Testis (tissue), 5 donors: ENCODE measurements at places on chromosomes 12 and 14.

- no peak overlapping the region for H3K27ac ChIP-seq
- DNase-seq = no peak
- H3K27me3 ChIP-seq = no peaks in the 10 kb centered on the region
- H3K36me3 ChIP-seq = no peaks in the 10 kb centered on the region
- H3K4me3 ChIP-seq = no peak overlapping the region
- no peaks in the 10 kb centered on the region for H3K4me1 ChIP-seq
Observed at GRCh38 chr12:113546916-113547863, 75.5 kb upstream of the LHX5 start.

GRCh38 chr14:84988357-84988756 is 541.6 kb upstream of the FLRT2 start:
- no peak for DNase-seq
- no peaks in the 10 kb centered on the region for H3K4me1 ChIP-seq
- no peak overlapping the region for H3K4me3 ChIP-seq
- no peaks in the 10 kb centered on the region for H3K27me3 ChIP-seq
- H3K27ac ChIP-seq = no peak overlapping the region

GRCh38 chr14:53516261-53516774 is 363.2 kb upstream of the DDHD1 start:
- H3K4me3 ChIP-seq = no peak overlapping the region
- no peaks in the 10 kb centered on the region for H3K4me1 ChIP-seq
- no peaks in the 10 kb centered on the region for H3K27me3 ChIP-seq
- no peaks in the 10 kb centered on the region for H3K36me3 ChIP-seq
- no peak overlapping the region for H3K27ac ChIP-seq
- no peak for DNase-seq

- H3K4me1 ChIP-seq = no peaks in the 10 kb centered on the region
- H3K4me3 ChIP-seq = no peak overlapping the region
- DNase-seq = no peak
- H3K27ac ChIP-seq = no peak overlapping the region
Observed at GRCh38 chr12:89576572-89577220, 50.8 kb upstream of the POC1B start.

DNA sequence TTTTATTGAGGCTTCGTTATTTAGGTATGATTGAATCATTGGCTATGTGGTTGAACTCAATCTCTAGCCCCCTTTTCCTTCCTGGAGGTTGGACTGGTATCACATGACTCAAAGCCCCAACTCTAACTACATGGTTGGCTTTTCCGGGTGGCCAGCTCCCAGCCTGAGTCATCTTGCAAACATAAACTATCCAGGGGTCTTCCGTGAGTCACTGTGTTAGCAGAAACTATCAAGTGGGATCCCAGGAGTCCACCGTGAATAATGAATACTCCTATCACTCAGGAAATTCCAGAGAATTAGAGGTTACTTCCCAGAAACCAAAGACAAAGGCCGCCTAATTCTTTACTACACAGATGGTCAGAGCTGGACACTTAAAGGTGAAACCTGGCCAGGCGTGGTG is 19.7 kb upstream of the PLEKHD1 start:
- H3K4me3 ChIP-seq = no peak overlapping the region
- H3K27me3 ChIP-seq = no peaks in the 10 kb centered on the region
- H3K27ac ChIP-seq = no peak overlapping the region

DNA sequence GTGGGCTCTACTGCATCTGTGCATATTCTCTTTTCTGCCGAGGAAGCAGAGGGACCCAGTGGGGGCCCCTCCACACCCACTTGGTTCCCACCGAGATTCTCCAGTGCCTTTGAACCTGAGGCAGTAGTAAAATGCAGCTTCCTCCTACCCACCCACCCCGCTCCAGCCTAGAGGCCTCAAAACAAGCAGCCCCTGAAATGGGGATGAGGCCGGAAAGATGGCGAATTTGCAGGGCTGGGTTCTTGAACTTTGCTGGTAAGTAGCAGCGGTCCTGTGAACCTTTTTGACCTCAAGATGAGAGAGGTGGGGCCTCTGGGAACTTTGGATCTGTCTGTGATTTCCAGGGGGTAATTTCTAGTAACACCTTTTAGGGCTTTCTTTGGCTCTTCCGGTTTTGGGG is 15.4 kb downstream of the PLEKHG3 start:
- no peak for DNase-seq
- peaks cover 75% of the 10 kb centered on the region for H3K4me1 ChIP-seq
- H3K27ac ChIP-seq = no peak overlapping the region
- H3K4me3 ChIP-seq = no peak overlapping the region
- no peaks in the 10 kb centered on the region for H3K36me3 ChIP-seq
- H3K27me3 ChIP-seq = no peaks in the 10 kb centered on the region

- no peaks in the 10 kb centered on the region for H3K27me3 ChIP-seq
- no peak overlapping the region for H3K27ac ChIP-seq
- no peaks in the 10 kb centered on the region for H3K4me1 ChIP-seq
- H3K4me3 ChIP-seq = no peak overlapping the region
Observed at GRCh38 chr12:118145113-118145797, 9.3 kb downstream of the PEBP1 start.

DNA sequence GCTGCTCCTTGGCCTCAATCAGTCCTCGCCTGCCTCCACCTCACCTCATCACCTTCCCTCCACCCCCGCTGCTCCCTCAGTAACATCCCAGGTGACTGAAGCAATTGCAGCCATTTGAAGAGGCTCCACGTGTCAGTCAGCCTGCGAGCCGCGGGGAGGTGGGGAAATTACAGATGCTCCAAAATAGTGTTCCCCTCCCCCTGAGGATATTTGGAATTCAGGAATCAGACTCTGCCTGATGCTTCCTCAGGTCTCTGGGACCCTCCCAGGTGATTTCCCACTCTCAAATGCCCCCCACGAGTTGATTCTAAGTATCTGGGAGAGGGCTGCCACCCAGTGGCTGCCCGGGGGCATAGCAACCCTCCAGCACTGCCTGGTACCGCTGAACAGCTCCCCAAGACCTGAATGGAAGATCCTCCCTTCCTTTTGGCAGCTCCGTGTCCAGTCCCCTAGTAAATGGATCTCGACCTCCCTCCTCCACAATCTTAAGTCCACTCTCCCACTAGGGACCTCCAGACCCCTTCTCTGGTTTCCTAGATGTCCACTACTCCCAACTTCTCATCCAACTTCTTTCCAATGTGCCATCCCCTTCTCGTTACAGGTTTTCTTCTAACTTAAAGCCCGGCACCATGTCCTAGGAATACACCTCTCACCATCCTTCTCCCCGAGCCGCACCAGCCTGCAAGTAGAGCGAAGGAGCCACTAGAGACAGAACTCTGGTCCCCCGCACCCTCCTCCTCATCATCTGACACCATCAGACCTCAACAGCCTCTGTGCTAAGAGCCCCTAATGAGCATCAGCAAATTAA is 1.4 kb upstream of the ASIC1 start:
- DNase-seq = peak; percentile 58
- no peak overlapping the region for H3K4me3 ChIP-seq
- H3K27ac ChIP-seq = no peak overlapping the region
- H3K27me3 ChIP-seq = no peaks in the 10 kb centered on the region
- H3K4me1 ChIP-seq = peaks cover 17% of the 10 kb centered on the region
- no peaks in the 10 kb centered on the region for H3K36me3 ChIP-seq

DNA sequence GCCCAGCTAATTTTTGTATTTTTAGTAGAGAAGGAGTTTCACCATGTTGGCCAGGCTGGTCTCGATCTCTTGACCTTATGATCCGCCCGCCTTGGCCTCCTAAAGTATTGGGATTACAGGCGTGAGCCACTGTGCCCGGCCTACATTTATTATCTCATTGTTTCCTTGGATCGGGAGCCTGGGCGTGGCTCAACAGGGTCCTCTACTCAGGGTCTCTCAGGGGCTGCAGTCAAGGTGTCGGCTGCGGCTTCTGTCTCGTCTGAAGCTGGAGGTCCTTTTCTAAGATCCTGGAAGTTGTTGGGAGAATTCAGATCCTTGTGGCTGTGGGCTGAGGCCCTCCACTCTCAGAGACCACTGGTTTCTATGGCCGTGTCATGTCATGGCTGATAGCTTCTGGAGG is 65.5 kb upstream of the SCN8A start:
- peaks cover 4% of the 10 kb centered on the region for H3K4me1 ChIP-seq
- no peak overlapping the region for H3K27ac ChIP-seq
- H3K27me3 ChIP-seq = no peaks in the 10 kb centered on the region
- no peak for DNase-seq
- H3K4me3 ChIP-seq = no peak overlapping the region

DNA sequence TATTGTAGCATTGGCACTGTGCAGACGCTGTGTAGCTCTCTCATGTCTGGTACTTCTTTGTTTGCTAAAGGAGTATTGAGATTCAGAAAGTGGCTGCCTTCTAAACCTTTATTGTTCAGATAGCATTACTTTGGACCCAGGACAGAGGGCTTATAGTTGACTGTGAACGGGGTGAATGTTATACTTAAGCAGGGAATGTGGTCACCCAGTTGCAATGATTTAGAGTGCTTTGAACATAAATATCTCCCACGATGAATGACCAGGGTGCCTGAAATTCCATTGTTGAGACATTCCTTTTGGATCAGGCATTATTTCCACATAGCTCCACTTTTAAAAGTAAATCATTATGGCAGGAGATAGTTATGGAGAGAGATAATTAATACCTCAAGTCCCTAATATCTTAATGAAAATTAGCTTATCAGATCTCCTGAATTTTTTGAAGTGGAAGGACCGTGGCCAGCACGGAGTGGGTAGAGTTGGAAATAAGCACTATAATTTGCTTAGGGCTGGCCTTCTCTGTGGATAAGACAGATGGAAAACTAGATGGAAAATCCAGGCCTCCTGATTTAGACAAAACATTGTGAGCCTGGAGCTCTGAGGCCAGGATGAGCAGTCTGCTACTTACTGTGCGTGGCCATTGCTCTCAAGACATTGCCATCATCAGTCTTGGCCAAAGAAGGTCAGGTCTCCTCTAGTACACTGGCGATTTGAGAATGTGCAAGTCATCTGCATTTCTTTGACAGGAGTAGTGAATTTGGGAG is 114.5 kb downstream of the ETV6 start:
- H3K4me1 ChIP-seq = peaks cover 31% of the 10 kb centered on the region
- peak overlapping the region; percentile 4 for H3K27ac ChIP-seq
- H3K4me3 ChIP-seq = no peak overlapping the region
- DNase-seq = no peak
- no peaks in the 10 kb centered on the region for H3K27me3 ChIP-seq

- H3K27ac ChIP-seq = no peak overlapping the region
- no peaks in the 10 kb centered on the region for H3K36me3 ChIP-seq
- H3K4me3 ChIP-seq = no peak overlapping the region
- no peak for DNase-seq
Observed at GRCh38 chr14:69891422-69891821, 12.2 kb downstream of the SMOC1 start.

DNA sequence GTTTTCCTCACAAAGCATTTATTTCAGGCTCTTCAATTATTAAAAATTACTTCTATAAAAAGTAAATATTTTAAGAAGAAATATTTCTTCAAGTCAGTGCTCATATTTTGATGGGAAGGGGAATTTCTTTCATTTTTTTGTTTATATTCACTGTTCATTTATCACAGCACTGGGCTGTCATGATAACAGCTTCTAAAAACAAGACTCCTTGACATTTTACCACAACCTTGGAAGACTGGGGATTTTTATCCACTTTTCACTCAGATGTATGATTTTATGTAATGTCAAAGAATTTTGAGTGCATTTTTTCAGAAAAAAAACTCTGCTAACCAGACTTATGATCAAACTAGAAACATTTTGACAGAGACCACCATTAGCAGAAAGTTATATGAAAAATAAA is 149.7 kb downstream of the PHLDA1 start:
- H3K36me3 ChIP-seq = no peaks in the 10 kb centered on the region
- peaks cover 5% of the 10 kb centered on the region for H3K4me1 ChIP-seq
- no peaks in the 10 kb centered on the region for H3K27me3 ChIP-seq
- no peak for DNase-seq

- H3K36me3 ChIP-seq = no peaks in the 10 kb centered on the region
- no peak for DNase-seq
- no peaks in the 10 kb centered on the region for H3K4me1 ChIP-seq
- H3K27ac ChIP-seq = no peak overlapping the region
Observed at GRCh38 chr12:126355346-126355745, 1290.1 kb downstream of the AACS start.

DNA sequence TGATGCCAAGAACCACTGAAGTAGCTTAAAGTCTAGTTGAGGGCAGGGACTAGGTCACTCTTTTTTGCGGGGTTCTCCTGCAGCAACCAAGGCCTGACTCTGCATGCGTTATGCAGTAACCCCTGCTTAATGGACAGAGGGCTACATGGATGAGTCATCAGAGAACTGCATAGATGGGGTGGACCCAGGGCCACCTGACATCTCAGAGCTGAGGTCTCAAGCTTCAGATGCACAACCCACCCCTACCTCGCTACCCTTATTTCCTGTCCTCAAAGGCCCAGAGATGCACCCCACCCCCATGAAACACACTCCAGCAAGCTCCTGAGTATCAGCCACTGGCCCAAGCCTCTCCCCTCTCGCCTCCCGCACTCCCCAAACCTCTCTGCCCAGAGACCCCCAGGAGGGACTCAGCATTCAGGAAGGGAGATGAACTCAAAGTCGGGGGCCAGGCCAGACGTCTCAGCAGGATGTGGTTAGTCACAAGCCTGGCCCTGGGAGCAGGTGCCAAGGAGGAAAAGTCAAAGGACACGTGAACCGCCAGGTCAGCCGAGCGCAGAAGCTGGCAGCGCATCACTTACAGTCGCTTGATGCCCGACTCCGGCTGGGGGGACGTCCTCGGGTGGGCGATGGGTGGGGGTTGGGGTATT is 25.8 kb downstream of the SNRNP35 start:
- no peak for DNase-seq
- H3K4me3 ChIP-seq = no peak overlapping the region
- peaks cover 7% of the 10 kb centered on the region for H3K4me1 ChIP-seq
- H3K36me3 ChIP-seq = no peaks in the 10 kb centered on the region
- no peaks in the 10 kb centered on the region for H3K27me3 ChIP-seq

GRCh38 chr14:93619176-93619793 is 169.0 kb downstream of the PRIMA1 start:
- H3K4me1 ChIP-seq = no peaks in the 10 kb centered on the region
- H3K27ac ChIP-seq = no peak overlapping the region
- no peaks in the 10 kb centered on the region for H3K27me3 ChIP-seq
- peak; percentile 67 for DNase-seq

GRCh38 chr14:101019990-101020710 is 116.6 kb upstream of the RTL1 start:
- DNase-seq = peak; percentile 8
- H3K36me3 ChIP-seq = no peaks in the 10 kb centered on the region
- H3K27me3 ChIP-seq = no peaks in the 10 kb centered on the region
- H3K27ac ChIP-seq = no peak overlapping the region

DNA sequence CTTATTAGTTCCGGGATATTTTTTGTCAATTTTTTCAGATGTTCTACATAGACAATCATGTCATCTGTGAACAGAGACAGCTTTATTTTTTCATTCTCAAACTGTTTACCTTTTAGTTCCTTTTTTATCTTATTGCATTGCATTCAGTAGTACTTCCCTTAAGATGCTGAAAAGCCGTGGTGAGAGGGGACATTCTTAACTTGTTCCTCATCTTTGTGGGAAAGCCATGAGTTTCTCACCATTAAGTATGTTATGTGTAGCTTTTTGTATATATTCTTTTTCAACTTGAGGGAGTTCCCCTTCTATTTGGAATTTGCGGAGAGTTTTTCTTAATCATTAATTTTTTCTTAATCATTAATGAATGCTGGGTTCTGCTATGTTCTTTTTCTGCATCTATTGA is 1727.1 kb upstream of the SEL1L start:
- H3K27ac ChIP-seq = no peak overlapping the region
- H3K4me1 ChIP-seq = no peaks in the 10 kb centered on the region
- no peaks in the 10 kb centered on the region for H3K36me3 ChIP-seq
- no peak overlapping the region for H3K4me3 ChIP-seq

- no peak overlapping the region for H3K4me3 ChIP-seq
- H3K27me3 ChIP-seq = no peaks in the 10 kb centered on the region
- DNase-seq = no peak
- H3K36me3 ChIP-seq = no peaks in the 10 kb centered on the region
- H3K27ac ChIP-seq = no peak overlapping the region
Observed at GRCh38 chr12:39327965-39328364, 115.0 kb downstream of the KIF21A start.
